ENCODE measurements at places on chromosomes 16 and 17.
A peak's percentile ranks its signal among the peaks of the same experiment; 100 is the strongest.

GRCh38 chr17:1280652-1281051, 1.2 kb downstream of the TRARG1 start:
- DNase-seq: no peak

DNA sequence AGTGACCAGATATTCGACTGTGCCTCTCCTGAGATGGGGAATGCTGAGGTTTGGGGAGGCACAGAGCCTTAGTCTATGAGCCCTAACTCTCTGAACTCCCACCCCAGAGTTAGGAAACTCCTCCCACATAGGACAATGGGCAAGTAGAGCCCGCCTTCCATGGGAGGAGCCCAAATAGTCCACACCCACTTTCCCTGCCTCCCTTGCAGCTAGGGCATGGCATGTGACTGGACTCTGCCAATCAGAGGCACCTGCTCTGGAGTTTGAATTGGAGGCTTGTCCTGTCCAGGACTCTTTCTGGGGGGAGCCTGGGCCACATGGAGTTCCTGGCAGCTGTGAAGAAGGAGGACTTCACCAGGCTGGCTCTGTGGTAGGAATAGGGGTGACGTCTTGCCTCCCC, 48.4 kb downstream of the SOCS1 start:
- no peak for DNase-seq

DNA sequence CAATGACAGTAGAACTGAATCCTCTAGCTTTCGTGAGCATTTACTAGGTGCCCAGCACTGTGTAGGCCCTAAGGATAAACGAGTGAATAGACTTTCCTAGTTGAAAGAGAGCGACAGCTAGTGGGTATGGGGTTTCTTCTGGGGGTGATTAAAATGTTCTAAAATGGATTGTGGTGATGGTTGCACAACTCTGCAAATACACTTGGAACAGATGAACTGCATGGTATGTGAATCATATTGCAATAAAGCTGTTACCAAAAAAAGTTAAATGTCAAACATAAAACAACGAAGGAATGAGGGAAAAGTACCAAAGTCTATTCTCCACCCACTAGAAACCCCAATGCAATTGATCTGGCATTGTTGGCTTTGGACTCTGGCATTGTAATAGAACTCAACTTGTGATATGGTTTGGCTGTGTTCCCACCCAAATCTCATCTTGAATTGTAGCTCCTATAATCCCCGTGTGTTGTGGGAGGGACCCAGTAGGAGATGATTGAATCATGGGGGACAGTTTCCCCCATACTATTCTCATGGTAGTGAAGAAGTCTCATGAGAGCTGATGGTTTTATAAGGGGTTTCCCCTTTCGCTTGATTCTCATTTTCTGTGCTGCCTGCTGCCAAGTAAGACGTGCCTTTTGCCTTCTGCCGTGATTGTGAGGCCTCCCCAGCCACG, 70.5 kb downstream of the MARF1 start:
- no peak for DNase-seq

DNA sequence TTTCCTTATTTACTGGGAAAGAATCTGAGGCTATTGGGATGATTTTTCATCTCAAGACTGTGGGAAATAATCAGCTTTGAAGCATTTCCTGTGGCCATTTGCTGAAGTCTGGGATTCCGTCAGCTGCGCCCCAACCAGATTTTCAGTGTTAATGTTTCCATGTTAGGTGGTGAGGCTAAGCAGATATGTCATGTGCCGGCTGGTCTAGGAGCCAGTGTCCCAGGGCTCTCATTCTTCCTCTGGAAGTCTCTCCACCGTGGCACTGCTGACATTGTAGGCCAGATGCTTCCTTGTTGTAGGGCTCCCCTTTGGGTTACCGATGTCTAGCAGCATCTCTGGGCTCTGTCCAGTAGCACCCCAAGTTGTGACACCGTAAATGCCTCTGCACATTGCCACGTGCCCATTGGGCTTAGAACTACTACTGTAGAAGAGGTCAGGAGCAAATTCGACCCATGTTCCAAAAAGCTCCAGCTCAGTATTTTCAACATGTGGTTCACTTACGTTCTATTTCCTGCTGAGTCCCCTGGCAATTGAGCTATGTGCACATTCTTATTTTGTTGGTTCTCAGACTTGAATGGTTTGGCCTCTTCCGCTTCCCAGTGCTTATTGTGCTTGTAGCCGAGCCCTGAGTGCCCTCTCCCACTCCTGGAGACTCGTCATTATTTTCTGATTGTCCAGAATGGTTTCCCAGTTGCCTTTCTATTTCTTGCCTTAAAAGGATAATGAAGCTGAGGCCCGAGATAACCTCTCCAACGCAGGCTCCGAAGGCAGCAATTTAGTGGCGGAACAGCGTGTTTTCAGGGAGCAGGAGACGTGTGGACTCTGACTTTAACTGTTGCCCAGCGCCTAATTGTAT, 82.2 kb downstream of the SPECC1 start:
- peak; percentile 55 for DNase-seq

DNA sequence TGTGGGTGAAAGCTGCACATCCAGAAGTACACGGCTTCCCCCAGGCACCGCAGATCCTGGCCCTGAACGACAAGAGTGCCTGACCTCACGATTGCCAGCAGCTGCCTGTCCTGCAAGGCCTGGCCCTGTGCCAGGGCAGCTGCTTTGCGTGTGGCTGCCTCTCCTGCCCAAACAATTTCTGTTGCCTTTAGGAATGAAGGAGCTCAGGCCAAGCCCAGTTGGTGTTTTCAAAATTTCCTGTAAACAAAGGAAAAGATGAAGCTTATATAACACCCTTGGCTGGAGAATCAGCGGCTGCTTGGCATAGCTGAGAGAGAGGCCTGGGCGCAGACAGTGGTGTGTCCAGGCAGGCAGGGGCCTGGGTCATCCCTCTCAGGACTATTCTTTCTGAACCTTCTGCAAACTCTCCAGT, 11.7 kb upstream of the SLC47A2 start:
- peak; percentile 89 for DNase-seq

DNA sequence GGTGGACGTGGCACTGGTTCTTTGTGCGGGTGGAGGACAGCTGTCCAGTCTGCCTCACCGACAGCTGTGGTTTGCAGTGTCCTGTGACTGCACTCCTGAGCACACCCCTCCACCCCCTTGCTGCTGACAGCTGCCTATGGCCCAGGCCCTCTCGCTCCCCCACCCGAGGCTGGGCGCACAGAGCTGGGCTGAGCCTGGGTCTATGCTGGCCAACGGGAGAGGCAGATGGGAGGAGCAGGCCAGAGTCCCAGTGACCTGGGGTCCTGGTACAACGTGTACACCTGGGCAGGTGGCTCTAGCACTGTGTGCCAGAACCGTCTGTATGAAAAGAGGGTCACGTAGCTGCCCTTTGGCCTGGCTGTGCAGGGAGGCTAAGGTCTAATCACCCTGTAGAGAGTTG, 30.5 kb downstream of the BAIAP2 start:
- DNase-seq: no peak

- DNase-seq: no peak
Observed at GRCh38 chr17:19348081-19348650, 14.4 kb downstream of the B9D1 start.

DNA sequence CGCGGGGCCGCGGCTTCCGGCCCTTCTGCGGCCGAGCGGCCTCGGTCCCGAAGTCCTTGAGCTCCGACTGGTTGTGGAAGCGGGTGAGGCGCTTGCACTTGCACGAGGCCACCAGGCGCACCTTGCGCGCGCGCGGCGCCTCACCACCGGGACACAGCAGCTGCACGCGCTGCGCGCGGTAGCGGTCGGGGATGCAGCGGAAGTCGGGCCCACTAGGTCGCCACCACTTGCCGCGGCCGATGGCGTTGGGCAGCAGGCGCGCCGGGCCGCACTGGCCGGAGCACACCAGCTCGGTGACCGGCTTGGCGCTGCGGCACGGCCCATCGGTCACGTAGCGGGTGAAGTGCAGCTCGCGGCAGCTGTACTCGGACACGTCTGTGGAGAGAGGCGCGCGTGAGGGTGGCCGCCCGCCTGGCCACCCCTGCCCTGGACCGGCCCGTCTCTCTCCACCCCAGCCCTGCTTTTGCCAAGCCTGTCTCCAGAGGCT, 3.2 kb downstream of the SOST start:
- peak; percentile 54 for DNase-seq

DNA sequence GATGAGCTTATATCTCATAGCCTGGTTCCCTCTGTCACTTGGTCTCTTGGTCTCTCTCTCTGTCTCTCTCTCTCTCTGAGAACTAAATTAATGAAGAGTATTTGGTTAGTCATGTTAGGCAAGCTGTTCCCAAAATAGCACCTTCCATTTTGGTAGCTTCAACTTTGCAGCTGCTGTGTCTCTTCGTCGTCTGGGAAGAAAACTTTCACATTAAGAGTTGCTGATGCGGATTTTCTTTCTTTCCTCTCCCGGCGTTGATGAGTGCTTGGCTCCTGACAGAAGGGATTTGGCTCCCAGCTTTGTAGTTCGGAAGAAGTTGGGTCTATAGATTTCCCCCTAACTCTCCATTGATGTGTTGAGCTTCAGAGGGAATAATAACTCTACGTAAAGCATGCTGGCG, at the start of gene RBFOX1:
TSS of gene RBFOX1 (plus strand) at position 235 of the 400 bp plus-strand sequence.
- no peak for DNase-seq

DNA sequence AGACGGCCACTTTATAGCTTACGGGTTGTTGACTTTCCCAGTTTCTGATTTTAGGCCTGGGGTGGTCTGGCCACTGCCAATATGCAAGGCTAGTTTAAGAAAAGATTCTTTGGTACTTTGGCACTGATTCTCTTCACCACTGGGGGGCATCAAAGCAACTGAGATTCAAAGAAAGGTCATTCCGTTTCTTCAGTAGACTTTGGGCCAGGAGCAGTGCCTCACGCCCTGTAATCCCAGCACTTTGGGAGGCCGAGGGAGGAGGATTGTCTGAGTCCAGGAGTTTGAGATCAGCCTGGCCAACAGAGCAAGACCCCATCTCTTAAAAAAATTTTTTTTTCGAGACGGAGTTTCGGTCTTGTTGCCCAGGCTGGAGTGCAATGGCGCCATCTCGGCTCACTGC, 53.0 kb downstream of the RPA1 start:
- DNase-seq: peak; percentile 25

DNA sequence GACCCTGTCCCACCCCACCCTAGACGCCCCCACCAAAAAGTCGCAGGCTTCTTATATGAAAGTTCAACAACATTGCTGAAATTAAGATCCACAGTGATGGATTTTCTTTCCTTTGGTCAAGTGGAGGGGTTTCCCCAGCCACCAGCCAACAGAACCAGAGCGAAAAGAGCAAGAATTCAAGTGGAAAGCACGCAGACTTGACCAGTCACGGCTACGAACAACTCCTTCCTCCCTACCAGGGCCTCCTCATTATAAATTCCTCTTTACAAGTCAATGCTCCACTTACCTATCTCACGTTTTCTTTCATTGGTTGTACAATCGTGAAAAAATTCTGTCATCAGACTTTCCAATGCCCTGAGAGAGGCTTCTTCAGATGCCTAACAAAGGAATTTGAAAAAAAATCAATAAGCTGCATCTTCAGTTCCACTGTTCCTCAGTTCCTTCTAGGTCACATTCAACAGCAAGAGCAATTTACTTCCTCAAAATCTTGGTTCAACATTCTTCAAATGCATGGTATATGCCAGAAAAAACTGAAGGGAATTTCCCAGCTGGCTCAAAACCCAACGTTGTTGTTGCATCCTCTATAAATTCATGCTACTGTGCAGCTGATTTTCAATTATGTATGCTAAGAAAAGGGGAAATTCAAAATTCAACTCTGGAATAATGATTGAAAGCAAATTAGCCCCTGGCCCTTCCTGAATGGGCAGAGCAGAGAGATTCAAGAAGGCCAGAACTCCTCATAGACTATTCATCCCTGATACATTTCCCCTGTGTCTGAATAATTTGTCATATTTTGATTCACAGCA, 30.9 kb downstream of the XPO6 start:
- DNase-seq: no peak

- no peak for DNase-seq
Observed at GRCh38 chr17:12683299-12683698, 17.6 kb downstream of the MYOCD start.

DNA sequence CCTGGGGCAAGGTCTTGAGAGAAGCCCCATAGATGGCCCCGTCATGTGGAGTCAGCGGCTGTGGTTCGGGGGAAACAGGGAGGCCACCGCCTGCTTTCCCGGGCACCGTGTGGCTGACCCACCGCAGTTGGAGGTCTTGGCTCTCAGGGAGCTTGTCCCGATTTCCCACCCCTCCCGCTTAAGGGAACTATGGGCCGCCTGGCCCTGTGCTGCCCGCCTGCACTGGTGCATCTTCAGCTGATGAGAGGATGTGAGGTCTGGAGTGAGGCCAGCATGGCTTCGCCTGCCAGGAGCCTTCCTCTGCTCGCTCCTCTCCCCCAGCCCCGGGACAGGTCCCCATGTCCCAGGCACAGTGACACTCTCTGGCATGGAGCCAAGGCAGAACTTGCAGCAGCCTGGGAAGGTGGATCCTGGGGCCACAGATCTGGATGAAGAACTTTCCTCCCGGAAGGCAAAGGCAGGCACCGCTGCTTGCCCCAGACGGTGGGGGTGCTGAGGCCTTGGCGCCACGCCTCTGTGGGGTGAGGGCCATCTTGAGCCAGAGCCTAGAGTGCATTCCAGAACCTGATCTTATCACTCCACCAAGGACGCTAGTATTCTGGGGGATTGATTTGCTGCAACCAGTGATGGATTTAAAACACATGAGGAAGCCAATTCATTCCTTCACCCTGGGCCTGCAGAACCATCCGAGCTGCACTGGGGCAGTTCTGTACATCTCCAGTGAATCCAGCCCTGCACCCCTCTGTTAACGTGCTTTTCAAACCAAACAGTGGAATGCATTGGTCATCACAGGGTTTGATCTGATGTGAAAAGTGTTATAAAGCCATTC, 178.6 kb upstream of the TNRC6C start:
- DNase-seq: peak; percentile 29

DNA sequence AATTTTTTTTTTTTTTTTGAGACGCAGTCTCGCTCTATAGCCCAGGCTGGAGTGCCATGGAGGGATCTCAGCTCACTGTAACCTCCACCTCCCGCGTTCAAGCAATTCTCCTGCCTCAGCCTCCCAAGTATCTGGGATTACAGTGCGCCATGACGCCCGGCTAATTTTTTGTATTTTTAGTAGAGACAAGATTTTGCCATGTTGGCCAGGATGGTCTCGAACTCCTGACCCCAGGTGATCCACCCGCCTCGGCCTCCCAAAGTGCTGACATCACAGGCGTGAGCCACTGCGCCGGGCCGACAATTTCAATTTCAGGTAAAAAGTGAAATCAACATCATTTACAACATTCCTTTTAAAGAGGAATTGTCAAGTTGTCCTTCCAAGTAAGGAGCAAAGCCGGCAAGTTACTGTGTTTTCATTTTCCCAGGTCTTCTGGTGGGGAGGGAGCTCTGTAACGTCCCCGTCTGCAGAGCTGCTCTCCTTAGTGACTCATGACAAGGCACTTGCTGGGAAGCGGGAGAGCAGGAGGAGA, 873 bp downstream of the NPLOC4 start:
- DNase-seq: no peak

DNA sequence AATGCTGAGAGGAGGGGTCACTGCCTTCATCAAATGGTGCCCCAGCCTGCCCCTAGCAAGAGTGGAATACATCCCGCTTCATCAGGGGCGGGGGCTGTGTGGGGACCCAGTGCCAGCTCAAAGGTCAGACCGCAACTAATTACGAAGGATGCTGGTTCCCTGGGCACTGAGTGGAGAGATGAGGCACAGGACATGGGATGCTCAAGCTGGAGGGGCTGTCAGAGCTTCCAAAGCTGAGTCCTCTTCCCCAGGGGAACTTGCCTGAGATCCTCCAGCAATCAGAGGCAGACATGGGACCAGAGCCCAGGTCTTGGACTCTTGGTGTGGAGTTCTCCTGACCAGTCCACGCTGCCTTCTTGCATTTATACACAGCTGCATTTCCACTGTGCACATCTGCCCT, 18.9 kb downstream of the UNC45B start:
- no peak for DNase-seq

All from testis (tissue), 5 donors.